ENCODE measurements at places on chromosomes 16 and 17. TPM values are rescaled to one million over a fixed set of nuclear protein-coding genes. Genes with fewer than 3 reads are reported as not detected.

- no peak for ATAC-seq
Measured at GRCh38 chr16:27314986-27315332, 1.2 kb downstream of the IL4R start.

DNA sequence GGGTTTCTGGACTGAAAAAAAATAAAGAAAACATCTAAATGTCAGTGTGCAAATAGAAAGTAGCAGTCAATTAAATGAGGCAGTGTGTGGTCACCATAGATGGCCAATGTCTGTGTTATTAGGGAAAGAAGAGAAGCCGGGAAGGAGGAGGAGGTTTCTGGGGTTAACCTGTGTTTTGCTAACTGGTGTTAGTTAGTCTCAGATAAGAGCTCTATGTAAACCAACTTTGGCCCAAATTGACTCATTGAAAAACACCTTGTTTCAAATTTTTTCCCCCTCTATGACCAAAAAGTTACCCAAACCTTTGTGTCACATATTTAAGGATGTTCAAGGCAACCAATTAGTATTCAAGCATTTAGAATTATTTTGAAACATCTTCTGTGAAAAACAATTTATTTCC lies 530.9 kb downstream of the MAF start:
- ATAC-seq = peak; percentile 68

The NACA2 gene
- total RNA-seq = not detected

- no peak for ATAC-seq
Measured at GRCh38 chr17:82823004-82823403, 16.8 kb downstream of the ZNF750 start.

- ATAC-seq = peak; percentile 15
Measured at GRCh38 chr16:48609652-48610029, 339 bp downstream of the N4BP1 start.

Data from activated T-helper 17 cell treated with anti-CD3 and anti-CD28 coated beads, Interleukin-2, amount 50 U/mL, for 72 hours (primary cell).